Gastrocnemius medialis (tissue), 4 donors: ENCODE measurements at places on chromosomes 16 and 17. TPM values are rescaled to one million over a fixed set of nuclear protein-coding genes. Genes with fewer than 3 reads are reported as not detected.
A peak's percentile ranks its signal among the peaks of the same experiment; 100 is the strongest.

DNA sequence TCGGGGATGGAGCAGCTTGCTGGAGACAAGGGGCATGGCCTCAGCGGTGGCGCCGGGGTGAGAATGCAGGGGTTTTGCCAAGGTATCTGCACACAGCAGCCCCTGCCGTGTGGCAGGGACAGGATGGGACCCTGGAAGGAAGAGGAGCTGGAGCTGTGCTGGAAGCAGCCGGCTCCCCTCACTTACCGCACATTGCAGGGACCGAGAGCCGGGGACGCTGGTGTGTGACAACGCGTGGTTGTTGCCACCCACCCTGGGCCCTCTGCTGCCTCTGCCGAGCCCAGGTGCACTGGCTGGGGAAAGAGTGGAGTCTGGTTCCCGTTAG, 3.0 kb downstream of the NUBP2 start:
- DNase-seq, result no peak

The CPHXL2 gene
- not detected for total RNA-seq

The SBK1 gene
- total RNA-seq, result 1.8 TPM

The MARVELD3 gene
- not detected for total RNA-seq

GRCh38 chr17:17849845-17850373, 13.1 kb upstream of the SREBF1 start:
- DNase-seq, result peak; percentile 51

- DNase-seq, result peak; percentile 34
These were observed 1.0 kb downstream of the LITAF start for GRCh38 chr16:11585460-11586377.

DNA sequence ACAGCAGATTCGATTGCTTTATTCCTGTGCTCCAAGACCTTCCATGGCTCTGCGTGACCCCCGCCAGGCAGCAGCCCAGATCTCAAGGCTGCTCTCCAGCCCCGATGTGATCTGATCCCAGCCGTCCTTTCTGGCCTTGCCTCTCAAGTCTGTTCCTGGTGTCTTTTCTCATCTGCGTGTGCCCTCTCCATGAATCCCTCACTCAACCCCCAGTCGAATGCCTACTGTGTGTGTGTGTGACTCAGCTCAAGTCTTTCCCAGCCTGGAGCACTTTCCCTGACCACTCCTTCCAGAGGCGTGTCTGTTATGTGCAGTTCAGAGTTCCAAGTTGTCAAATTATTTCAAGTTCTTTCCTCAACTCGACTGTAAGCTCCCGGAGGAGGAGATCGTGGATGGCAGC, 64.0 kb downstream of the MRM1 start:
- no peak for DNase-seq

The RAC3 gene
- total RNA-seq, result not detected

DNA sequence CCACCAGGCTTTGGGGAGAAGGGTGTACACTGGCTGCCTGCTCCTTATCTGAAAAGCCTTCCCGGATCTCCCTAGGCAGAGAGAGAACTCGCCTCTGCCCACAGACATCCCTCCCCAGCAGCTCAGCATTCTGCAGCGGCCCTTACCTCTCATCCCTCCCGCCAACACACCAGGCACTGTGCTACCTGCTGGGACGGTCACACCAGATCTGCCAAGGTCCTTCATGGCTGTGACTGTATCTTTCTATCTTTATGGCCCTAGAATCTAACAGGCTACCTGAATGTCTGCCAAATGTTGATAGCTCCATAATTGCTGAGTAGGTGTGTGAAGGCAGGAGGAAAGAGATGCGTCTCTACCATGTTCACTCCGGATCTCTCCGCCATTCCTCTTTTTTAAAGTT, 7.9 kb downstream of the TSNAXIP1 start:
- DNase-seq, result no peak

The TNS4 gene
- 0.18 TPM for total RNA-seq

DNA sequence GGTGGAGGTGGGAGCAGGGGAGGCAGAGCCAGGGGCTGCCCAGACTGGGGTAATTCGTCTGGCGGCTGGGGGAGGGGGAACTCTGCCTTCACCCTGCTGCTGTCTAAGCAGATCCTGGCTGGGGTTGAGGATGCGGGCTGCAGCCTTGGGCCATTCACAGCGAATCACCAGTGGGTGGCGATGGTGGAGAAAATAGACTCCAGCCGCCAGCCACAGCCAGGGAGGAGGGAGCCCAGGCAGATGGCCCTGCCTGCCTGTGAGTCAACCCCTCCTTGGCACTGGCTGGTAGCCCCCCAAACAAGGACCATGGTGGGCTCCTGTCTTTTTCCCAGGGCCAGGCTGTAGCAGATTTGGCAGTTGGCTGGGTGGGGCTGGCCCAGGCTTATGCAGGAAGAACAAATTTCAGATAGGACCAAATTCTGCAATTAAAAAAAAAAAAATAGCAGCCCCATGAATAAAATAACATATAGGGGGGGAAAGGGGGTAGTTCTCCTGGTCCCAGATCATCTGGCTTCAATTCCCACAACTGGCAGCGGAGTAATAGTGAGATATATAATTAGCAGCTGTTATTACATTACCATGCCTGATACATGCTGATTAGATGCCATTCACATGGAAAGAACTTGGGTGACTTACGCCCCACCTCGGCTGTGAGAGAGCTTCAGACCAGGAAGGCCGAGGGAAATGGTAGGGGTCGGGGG, 41.5 kb upstream of the CDH5 start:
- no peak for DNase-seq

DNA sequence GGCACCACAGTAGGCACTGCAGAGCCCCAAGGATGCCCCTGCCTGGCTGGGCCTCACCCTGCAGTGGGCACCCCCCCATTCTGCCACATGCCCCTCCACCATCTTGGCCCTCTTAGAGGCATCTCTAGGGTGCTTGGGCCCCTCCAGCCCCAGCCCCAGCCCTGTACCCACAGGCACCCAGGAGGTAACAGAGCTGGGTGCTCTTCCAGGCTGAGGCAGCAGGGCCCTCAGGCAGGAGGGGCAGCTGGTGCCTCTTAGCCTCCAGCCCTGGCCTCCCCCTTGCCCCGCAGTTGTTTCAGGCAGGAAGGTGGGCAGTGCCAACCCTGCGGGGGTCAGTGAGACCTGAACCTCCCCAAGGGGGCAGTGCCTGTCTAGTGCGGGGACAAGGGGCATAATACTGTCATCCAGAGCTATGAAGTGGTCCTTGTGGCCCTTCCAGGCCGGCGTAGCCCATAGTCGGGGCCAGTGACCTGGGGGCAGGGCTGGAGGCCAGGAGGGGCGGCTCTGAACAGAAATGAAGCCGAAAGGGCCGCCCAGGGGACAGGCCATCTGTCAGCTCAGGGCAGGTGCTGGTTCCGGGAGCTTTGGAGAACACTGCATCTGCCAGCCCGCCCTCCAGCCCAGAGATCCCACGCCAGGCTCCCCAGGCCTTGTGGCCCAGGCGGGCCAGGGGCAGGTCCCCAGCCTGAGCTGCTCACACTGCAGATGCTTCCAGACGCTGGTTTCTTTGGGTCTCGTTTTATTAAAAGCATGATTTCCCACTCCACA, 4.9 kb upstream of the AATK start:
- DNase-seq, result no peak

DNA sequence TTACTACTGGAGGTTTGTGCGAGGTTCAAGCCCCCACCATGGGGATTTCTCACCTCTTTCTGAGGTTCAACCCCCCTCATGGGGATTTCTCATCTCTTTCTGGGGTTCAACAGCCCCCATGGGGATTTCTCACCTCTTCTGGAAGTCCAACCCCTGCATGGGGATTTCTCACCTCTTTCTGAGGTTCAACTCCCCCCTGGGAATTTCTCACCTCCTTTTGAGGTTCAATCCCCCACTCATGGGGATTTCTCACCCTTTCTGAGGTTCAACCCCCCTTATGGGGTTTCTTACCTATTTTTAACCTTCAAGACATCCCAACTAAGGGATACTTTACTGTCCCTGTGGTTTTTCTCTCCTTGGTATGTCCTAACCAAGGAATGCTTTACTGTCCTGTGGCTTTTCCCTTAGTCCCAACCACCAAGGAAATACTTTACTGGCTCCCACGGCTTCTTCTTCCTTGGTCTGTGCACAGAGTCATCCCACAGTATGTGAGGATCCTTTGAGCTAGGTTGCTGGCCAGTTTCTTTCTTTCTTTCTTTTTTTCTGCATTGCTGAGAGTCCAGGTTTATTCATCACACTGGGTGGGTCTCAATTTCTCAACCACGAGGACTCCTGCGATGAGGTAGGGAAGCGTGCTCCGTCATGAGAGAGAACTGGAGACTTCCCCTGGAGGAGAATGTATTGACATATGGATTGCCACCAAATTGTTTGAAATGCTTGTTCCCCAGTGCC, 2140.2 kb downstream of the TP53TG3F start:
- no peak for DNase-seq

The CAPNS2 gene
- total RNA-seq, result not detected

- DNase-seq, result no peak
These were observed 305.0 kb upstream of the CCL2 start for GRCh38 chr17:33950061-33950460.
